ENCODE measurements at places on chromosomes 13 and 19. TPM values are rescaled to one million over a fixed set of nuclear protein-coding genes. Genes with fewer than 3 reads are reported as not detected.

The EDDM13 gene
- total RNA-seq: not detected

- H3K4me1 ChIP-seq: no peaks in the 10 kb centered on the region
- H3K36me3 ChIP-seq: peaks cover 25% of the 10 kb centered on the region
- H3K27me3 ChIP-seq: no peaks in the 10 kb centered on the region
- peak overlapping the region; percentile 30 for H3K27ac ChIP-seq
- H3K4me3 ChIP-seq: peak overlapping the region; percentile 98
- DNase-seq: no peak
Measured at GRCh38 chr19:12723381-12723640, 421 bp downstream of the TNPO2 start.

The TMEM255B gene
- 2.1 TPM for total RNA-seq

DNA sequence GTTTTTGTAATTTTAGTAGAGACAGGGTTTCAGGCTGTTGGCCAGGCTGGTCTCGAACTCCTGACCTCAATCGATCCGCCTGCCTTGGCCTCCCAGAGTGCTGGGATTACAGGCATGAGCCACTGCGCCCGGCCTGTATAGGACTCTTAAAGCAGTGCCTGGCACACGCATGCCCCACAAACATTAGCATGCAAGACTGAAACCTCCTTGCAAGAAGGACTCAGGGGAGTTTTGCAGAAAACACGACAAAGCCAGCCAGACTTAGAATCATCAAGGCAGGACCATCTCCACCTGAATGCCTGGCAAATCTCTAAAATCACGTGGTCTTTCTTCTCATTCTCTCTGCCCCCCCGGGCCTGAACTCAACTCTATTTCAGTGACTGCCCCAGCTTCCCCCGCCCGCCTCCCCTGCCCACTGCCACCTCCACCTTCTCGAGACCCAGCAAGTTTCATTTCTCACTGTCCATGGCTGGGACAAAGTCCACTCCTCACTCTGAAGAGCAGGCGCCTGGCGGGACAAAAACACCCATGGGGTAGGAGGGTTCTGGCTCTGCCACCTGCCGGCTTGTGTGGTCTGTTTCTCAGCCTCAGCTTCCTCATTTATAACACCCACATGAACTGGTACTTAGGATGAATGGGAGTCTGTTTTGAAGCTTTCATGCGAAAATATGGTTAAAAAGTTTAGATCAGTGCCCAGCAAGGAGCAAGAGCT is 2.4 kb downstream of the TICAM1 start:
- no peak overlapping the region for H3K4me3 ChIP-seq
- peaks cover 5% of the 10 kb centered on the region for H3K27me3 ChIP-seq
- H3K36me3 ChIP-seq: no peaks in the 10 kb centered on the region
- DNase-seq: no peak
- no peaks in the 10 kb centered on the region for H3K4me1 ChIP-seq
- H3K27ac ChIP-seq: no peak overlapping the region

GRCh38 chr13:75395901-75396300 is 86.1 kb downstream of the TBC1D4 start:
- no peak overlapping the region for H3K27ac ChIP-seq
- H3K4me1 ChIP-seq: no peaks in the 10 kb centered on the region
- no peak for DNase-seq
- H3K4me3 ChIP-seq: no peak overlapping the region
- H3K27me3 ChIP-seq: no peaks in the 10 kb centered on the region

DNA sequence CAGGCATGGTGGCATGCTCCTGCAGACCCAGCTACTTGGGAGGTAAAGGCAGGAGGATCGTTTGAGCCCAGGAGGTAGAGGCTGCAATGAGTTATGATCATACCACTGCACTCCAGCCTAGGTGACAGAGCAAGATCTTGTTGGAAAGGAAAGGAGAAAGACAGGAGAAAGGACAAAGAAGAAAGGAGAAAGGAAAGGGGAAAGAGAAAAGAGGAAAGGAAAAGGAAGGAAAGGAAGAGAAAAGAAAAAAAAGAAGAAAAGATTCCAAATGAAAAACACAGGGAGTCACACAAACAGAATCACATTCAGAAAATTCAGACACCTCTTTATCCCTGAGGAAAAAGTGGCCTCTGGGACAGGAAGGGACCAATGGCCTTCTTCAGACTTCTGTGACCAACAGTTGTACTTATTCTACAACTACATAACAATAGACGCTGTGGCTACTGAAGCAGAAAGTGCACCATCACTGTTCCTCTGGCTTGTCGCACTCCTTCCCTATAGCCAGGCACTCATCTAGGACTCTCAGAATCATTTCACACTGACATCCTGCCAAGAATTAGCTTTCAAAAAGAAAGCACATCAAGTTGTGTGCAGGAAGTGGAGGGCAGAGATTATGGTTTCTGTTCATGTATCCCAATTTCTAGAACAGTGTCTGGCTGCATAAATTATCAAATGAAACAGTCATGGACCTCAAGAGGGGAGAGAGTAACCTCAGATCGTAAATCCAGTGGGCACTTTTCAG is 5.9 kb downstream of the MTMR6 start:
- H3K4me3 ChIP-seq: no peak overlapping the region
- H3K4me1 ChIP-seq: no peaks in the 10 kb centered on the region
- DNase-seq: no peak
- no peak overlapping the region for H3K27ac ChIP-seq
- H3K36me3 ChIP-seq: no peaks in the 10 kb centered on the region
- H3K27me3 ChIP-seq: no peaks in the 10 kb centered on the region

The FGF22 gene
- 0.72 TPM for total RNA-seq

DNA sequence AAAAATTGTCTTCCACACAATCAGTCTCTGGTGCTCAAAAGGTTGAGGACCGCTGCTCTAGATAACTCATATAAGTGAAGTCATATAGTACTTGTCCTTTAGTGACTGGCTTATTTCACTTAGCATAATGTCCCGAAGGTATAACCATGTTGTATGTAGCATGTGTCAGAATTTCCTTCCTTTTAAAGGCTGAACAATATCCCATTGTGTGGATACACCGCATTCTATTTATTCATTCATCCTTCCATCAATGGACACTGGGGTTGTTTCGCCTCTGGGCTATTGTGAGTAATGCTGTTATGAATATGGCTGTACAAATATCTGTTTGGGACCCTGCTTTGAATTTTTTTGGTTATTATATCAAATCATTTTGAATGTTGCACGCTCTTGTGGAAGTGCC is 4.6 kb upstream of the LYPD5 start:
- no peak overlapping the region for H3K4me3 ChIP-seq
- H3K27ac ChIP-seq: no peak overlapping the region
- no peak for DNase-seq
- H3K27me3 ChIP-seq: no peaks in the 10 kb centered on the region
- H3K36me3 ChIP-seq: no peaks in the 10 kb centered on the region

The FUT3 gene
- total RNA-seq: not detected

- no peaks in the 10 kb centered on the region for H3K36me3 ChIP-seq
- H3K4me1 ChIP-seq: no peaks in the 10 kb centered on the region
- H3K4me3 ChIP-seq: no peak overlapping the region
- DNase-seq: no peak
Measured at GRCh38 chr13:36061054-36061453, 70.1 kb downstream of the DCLK1 start.

The ZNF415 gene
- 10.3 TPM for total RNA-seq

The KLK12 gene
- not detected for total RNA-seq

- DNase-seq: no peak
- H3K4me1 ChIP-seq: no peaks in the 10 kb centered on the region
- no peaks in the 10 kb centered on the region for H3K36me3 ChIP-seq
- H3K4me3 ChIP-seq: no peak overlapping the region
- H3K27me3 ChIP-seq: no peaks in the 10 kb centered on the region
Measured at GRCh38 chr13:25616674-25617073, 244.9 kb downstream of the ATP8A2 start.

DNA sequence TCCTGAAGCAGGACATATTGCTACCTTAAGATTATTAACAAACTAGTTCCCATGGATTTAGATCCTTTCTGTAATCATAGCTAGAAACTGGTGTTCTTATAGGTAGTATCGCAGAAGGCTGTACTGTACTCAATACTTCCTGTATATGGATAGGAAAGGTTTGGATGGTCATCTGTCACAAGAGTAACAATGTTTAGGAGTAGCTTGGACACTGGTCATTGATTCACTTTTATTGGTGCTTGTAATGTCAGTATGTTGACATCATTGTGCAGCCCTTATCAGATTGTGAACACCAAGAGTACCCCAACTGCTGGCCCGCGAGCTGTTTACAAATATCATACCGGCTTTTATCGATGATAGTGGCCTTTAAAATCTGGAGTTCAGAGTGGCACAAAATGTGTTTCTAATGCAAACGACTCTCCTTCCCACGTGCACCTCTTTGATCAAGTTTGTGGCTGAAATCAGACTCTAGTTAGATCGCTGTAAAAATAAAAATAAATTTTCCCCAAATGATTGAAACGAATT is 605 bp upstream of the CDK8 start:
- peak overlapping the region; percentile 76 for H3K4me3 ChIP-seq
- H3K4me1 ChIP-seq: no peaks in the 10 kb centered on the region
- no peak overlapping the region for H3K27ac ChIP-seq
- peaks cover 2% of the 10 kb centered on the region for H3K27me3 ChIP-seq
- H3K36me3 ChIP-seq: no peaks in the 10 kb centered on the region

- no peaks in the 10 kb centered on the region for H3K27me3 ChIP-seq
- peaks cover 35% of the 10 kb centered on the region for H3K36me3 ChIP-seq
- peak overlapping the region; percentile 61 for H3K4me3 ChIP-seq
- H3K4me1 ChIP-seq: no peaks in the 10 kb centered on the region
Measured at GRCh38 chr19:48290401-48290770, 20.5 kb downstream of the ZNF114 start.

The SLC27A1 gene
- total RNA-seq: 6.3 TPM

DNA sequence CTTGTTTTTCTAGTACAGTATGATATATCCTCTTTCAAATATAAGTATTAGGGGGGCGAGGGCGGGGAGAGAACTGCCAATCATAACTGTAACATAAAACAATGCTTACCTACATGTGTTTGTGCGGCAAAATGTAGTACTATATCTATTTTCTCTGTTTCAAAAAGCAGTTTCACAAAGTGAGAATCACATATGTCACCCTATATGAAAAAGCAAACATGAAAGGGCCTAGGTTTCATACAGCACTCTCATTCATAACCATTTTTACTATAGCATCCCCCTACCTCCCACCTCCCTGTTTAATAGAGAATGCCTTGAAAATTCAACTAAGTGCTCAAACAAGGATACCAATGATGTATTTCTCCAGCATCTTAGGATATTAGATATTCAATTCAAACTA is 5.2 kb downstream of the TGDS start:
- no peaks in the 10 kb centered on the region for H3K4me1 ChIP-seq
- H3K4me3 ChIP-seq: no peak overlapping the region
- no peaks in the 10 kb centered on the region for H3K27me3 ChIP-seq
- peaks cover 40% of the 10 kb centered on the region for H3K36me3 ChIP-seq

- H3K27ac ChIP-seq: no peak overlapping the region
- H3K36me3 ChIP-seq: no peaks in the 10 kb centered on the region
- DNase-seq: no peak
- no peak overlapping the region for H3K4me3 ChIP-seq
Measured at GRCh38 chr19:18499055-18499775, 22.7 kb downstream of the ELL start.

- peak; percentile 4 for DNase-seq
- no peak overlapping the region for H3K4me3 ChIP-seq
- H3K27ac ChIP-seq: no peak overlapping the region
- H3K4me1 ChIP-seq: no peaks in the 10 kb centered on the region
- no peaks in the 10 kb centered on the region for H3K27me3 ChIP-seq
Measured at GRCh38 chr19:30065680-30066606, 123.9 kb downstream of the URI1 start.

- H3K27ac ChIP-seq: no peak overlapping the region
- H3K4me1 ChIP-seq: no peaks in the 10 kb centered on the region
- H3K36me3 ChIP-seq: no peaks in the 10 kb centered on the region
Measured at GRCh38 chr13:111413407-111414187, 93.2 kb downstream of the TEX29 start.

- peak within 1 kb of the TSS; percentile 90 for H3K4me3 ChIP-seq
- H3K4me1 ChIP-seq: no peaks in the 10 kb centered on the region
- peak; percentile 93 for DNase-seq
- no peaks in the 10 kb centered on the region for H3K27me3 ChIP-seq
- H3K36me3 ChIP-seq: peaks cover 42% of the 10 kb centered on the region
- H3K27ac ChIP-seq: no peak within 1 kb of the TSS
Measured at GRCh38 chr19:53254411-53255341, at the start of gene ZNF677. Gene ZNF677 (minus strand): TSS chr19:53254873. CDS start chr19:53251550, 3,323 bp downstream.

GRCh38 chr13:21608961-21609360 is 5.0 kb upstream of the MICU2 start:
- H3K36me3 ChIP-seq: no peaks in the 10 kb centered on the region
- no peaks in the 10 kb centered on the region for H3K27me3 ChIP-seq
- H3K4me3 ChIP-seq: no peak overlapping the region
- no peak for DNase-seq
- no peaks in the 10 kb centered on the region for H3K4me1 ChIP-seq

DNA sequence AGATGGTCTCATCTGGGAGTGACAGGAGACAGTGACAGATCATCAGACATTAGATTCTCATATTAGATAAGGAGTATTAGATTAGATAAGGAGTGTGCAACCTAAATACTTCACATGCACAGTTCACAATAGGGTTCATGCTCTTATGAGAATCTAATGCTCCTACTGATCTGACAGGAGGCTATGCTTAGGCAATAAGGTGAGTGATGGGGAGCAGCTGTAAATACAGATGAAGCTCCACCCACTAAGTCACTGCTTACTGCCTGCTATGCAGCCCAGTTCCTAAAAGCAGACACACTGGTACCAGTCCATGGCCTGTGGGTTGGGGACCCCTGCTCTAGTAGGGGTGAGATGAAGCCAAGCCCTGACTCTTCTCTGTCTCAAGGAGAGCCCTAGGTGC is 10.0 kb upstream of the IGFL3 start:
- H3K27ac ChIP-seq: peak overlapping the region; percentile 90
- no peaks in the 10 kb centered on the region for H3K27me3 ChIP-seq
- no peak for DNase-seq
- H3K36me3 ChIP-seq: peaks cover 9% of the 10 kb centered on the region
- H3K4me1 ChIP-seq: no peaks in the 10 kb centered on the region

All from H9 (cell line).